DND-41 (cell line): ENCODE measurements at places on chromosomes 3 and 15.

GRCh38 chr3:45544717-45545296 is 49.7 kb upstream of the LIMD1 start:
- H3K4me3 ChIP-seq, result no peak overlapping the region
- H3K4me1 ChIP-seq, result no peaks in the 10 kb centered on the region
- no peak for DNase-seq
- H3K27ac ChIP-seq, result no peak overlapping the region
- peaks cover 35% of the 10 kb centered on the region for H3K36me3 ChIP-seq
- no peaks in the 10 kb centered on the region for H3K27me3 ChIP-seq

- H3K36me3 ChIP-seq, result no peaks in the 10 kb centered on the region
- H3K27me3 ChIP-seq, result peaks cover 24% of the 10 kb centered on the region
- peaks cover 15% of the 10 kb centered on the region for H3K4me1 ChIP-seq
- no peak overlapping the region for H3K4me3 ChIP-seq
- H3K27ac ChIP-seq, result no peak overlapping the region
- no peak for DNase-seq
Observed at GRCh38 chr15:40871749-40872617, 2.1 kb downstream of the RHOV start.

GRCh38 chr15:31216215-31216911 is 110.3 kb upstream of the KLF13 start:
- H3K36me3 ChIP-seq, result no peaks in the 10 kb centered on the region
- H3K27ac ChIP-seq, result peak overlapping the region; percentile 60
- no peaks in the 10 kb centered on the region for H3K27me3 ChIP-seq
- DNase-seq, result no peak
- no peak overlapping the region for H3K4me3 ChIP-seq

DNA sequence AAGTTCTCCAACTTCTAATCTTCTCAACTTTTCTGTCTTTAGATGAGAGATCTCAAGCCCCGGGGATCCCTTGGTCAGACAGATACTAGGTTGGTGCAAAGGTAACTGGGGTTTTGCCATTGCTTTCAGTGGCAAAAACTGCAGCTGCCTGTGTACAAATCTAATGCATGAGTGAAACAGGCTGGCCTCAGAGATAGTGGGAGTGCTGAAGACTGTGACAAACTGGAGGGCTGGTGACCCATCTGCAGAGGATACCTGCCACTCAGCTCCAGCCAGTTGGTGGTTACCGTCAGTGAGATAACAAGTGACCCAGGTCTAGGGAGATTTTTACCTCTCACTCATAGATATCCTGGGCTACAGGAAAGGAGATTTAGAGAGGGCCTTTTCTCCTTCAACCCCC is 85.7 kb downstream of the RYR3 start:
- H3K4me3 ChIP-seq, result no peak overlapping the region
- H3K36me3 ChIP-seq, result no peaks in the 10 kb centered on the region
- no peak overlapping the region for H3K27ac ChIP-seq
- DNase-seq, result no peak

DNA sequence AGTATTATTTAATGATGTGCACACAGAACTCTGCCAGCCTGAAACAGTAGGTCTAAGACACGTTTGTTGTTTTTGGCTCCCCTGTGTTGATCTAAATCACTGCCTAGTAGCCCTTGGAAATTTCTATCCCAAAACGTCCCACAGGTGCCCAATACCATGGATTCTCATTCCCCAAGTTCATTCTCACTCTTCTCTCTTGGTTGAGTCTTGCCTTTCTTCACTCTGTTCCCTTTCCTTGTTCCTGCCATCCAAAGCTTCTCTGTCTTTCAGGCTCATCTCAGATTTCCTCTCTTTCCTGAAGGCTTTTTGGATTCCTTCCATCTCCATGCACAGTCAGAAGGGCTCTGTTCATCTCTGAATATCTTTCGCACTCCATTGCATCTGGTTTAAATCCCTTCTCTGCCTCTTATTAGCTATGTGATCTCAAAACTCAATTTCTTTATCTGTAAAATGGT is 54.2 kb downstream of the PPARG start:
- no peak overlapping the region for H3K27ac ChIP-seq
- DNase-seq, result no peak
- H3K36me3 ChIP-seq, result no peaks in the 10 kb centered on the region
- H3K27me3 ChIP-seq, result no peaks in the 10 kb centered on the region
- H3K4me1 ChIP-seq, result peaks cover 28% of the 10 kb centered on the region
- H3K4me3 ChIP-seq, result no peak overlapping the region

DNA sequence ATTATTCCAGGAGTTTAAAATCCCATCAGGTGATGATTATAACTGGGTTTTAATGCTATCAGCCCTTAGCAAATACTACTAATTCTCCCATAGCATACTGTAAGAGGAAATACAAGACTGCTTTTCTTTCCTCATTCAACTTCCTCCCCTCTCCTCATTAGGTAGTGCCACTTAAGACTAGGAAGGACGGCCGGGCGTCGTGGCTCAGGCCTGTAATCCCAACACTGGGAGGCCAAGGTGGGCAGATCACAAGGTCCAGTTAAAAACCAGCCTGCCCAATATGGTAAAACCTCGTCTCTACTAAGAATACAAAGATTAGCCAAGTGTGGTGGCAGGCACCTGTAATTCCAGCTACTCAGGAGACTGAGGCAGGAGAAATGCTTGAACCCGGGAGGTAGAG is 14.7 kb downstream of the NDUFAF1 start:
- peaks cover 14% of the 10 kb centered on the region for H3K36me3 ChIP-seq
- DNase-seq, result no peak
- H3K27ac ChIP-seq, result no peak overlapping the region
- no peaks in the 10 kb centered on the region for H3K27me3 ChIP-seq
- H3K4me1 ChIP-seq, result no peaks in the 10 kb centered on the region

GRCh38 chr3:71062952-71063772 is 520.4 kb downstream of the FOXP1 start:
- H3K4me3 ChIP-seq, result peak overlapping the region; percentile 67; the same call in 1 of the 2 replicates
- no peaks in the 10 kb centered on the region for H3K27me3 ChIP-seq
- peaks cover 57% of the 10 kb centered on the region for H3K4me1 ChIP-seq
- no peaks in the 10 kb centered on the region for H3K36me3 ChIP-seq

DNA sequence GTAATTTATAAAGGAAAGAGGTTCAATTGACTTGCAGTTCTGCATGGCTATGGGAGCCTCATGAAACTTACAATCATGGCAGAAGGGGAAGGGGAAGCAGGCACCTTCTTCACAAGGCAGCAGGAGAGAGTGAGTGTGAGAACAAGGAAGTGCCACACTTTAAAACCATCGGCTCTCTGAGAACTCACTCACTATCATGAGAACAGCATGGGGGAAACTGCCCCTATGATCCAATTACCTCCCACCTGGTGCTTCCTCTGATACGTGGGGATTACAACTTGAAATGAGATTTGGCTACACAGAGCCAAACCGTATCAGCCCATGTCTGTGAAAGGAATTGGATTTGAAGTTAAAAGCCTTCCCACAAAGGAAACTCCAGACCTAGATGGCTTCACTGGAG is 39.1 kb downstream of the TKT start:
- H3K4me3 ChIP-seq, result no peak overlapping the region
- H3K4me1 ChIP-seq, result no peaks in the 10 kb centered on the region
- no peak for DNase-seq
- no peaks in the 10 kb centered on the region for H3K36me3 ChIP-seq

DNA sequence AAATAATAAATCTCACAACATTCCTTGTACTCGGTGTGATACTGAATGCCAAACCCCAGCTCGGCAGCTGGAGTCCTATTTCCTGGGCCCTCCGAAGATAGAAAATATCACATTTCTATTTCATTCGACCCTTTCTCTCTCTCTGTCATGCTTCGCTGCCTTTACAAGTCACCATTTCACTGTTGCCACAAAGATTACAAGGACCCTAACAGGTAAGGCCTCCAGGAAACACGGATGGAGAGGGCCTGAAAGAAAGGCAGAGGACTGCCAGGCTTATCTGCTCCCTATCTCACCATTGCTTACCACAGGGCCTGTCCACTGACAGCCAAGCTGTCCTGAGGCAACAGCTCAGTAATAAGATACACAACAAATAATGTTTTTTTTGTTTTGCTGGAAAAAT is 376.5 kb downstream of the MECOM start:
- H3K36me3 ChIP-seq, result no peaks in the 10 kb centered on the region
- H3K27me3 ChIP-seq, result no peaks in the 10 kb centered on the region
- no peak overlapping the region for H3K27ac ChIP-seq
- no peak overlapping the region for H3K4me3 ChIP-seq
- DNase-seq, result no peak

- DNase-seq, result no peak
- no peaks in the 10 kb centered on the region for H3K27me3 ChIP-seq
- no peaks in the 10 kb centered on the region for H3K36me3 ChIP-seq
- H3K4me3 ChIP-seq, result peak overlapping the region; percentile 15; the same call in 1 of the 2 replicates
Observed at GRCh38 chr3:49554633-49555265, 472 bp downstream of the BSN start.

- no peak overlapping the region for H3K4me3 ChIP-seq
- no peak for DNase-seq
- no peaks in the 10 kb centered on the region for H3K4me1 ChIP-seq
- H3K27ac ChIP-seq, result no peak overlapping the region
- H3K27me3 ChIP-seq, result no peaks in the 10 kb centered on the region
- no peaks in the 10 kb centered on the region for H3K36me3 ChIP-seq
Observed at GRCh38 chr3:176562331-176562730, 635.0 kb downstream of the TBL1XR1 start.

- peaks cover 26% of the 10 kb centered on the region for H3K36me3 ChIP-seq
- peaks cover 65% of the 10 kb centered on the region for H3K4me1 ChIP-seq
- peak within 1 kb of the TSS; percentile 95 for H3K27ac ChIP-seq
- H3K27me3 ChIP-seq, result no peaks in the 10 kb centered on the region
- peak within 1 kb of the TSS; percentile 87 for H3K4me3 ChIP-seq
- peak; percentile 51 for DNase-seq
Observed at GRCh38 chr3:15797642-15798303, at the start of gene ANKRD28. Gene ANKRD28, minus strand, starts transcription at chr3:15797979. Its CDS starts 1,458 bp downstream, at chr3:15796521.

GRCh38 chr3:69554576-69554975 is 168.7 kb upstream of the FRMD4B start:
- no peaks in the 10 kb centered on the region for H3K36me3 ChIP-seq
- H3K4me1 ChIP-seq, result no peaks in the 10 kb centered on the region
- H3K4me3 ChIP-seq, result no peak overlapping the region
- no peak for DNase-seq

- H3K4me3 ChIP-seq, result no peak overlapping the region
- H3K27me3 ChIP-seq, result peaks cover 4% of the 10 kb centered on the region
- no peak overlapping the region for H3K27ac ChIP-seq
- no peaks in the 10 kb centered on the region for H3K36me3 ChIP-seq
Observed at GRCh38 chr15:37131621-37132020, 31.3 kb upstream of the MEIS2 start.

- no peaks in the 10 kb centered on the region for H3K4me1 ChIP-seq
- peaks cover 5% of the 10 kb centered on the region for H3K27me3 ChIP-seq
Observed at GRCh38 chr15:77548589-77549557, 83.8 kb downstream of the LINGO1 start.

DNA sequence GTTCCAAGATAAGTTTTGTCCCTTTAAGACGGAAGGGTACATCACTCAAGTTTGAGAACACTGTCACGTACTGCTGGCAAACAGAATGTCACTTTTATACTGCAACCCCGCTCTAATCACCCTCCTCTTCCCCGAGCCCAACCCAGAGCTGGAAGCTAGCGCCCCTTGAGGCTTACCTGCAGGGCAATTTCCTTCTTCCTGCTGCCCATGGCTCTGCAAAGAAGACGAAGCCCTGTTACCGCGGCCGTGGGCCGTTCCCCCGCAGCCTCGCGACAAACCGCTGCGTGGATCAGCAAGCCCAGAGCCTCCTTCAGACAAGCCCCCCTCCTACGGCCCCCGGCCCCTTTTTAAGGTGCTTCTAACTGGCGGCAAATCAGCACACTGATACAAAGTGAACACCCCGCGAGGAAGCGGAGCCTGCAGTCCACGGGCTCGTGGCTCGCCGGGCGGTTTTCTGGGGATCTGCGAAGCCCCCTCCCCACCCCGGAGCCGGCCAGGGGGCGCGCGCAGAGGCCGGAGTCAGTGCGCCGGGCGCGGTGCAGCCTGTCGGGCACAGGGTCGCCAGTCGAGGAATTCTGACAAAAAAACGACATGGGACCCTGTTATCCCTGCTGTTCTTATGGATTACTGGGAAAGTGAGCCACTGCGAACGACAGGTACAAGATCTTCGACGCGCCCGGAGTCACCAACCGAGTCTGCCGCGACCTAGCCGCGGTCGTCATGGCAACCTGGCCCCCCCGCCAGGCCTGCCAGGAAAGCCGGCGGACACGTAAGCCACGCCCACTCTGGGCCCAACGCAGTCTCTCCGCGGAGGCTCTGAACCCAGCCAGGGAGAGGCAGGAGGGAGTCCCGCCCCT is at the start of gene NME9:
Gene NME9, minus strand, starts transcription at position 725 of the 857 bp plus-strand sequence. Its CDS starts 516 bp downstream, at position 209.
- peak within 1 kb of the TSS; percentile 63 for H3K4me3 ChIP-seq
- DNase-seq, result peak; percentile 92
- H3K27ac ChIP-seq, result no peak within 1 kb of the TSS; the same call in 1 of the 2 replicates
- peaks cover 19% of the 10 kb centered on the region for H3K4me1 ChIP-seq

- DNase-seq, result no peak
- H3K27ac ChIP-seq, result no peak overlapping the region
- no peaks in the 10 kb centered on the region for H3K36me3 ChIP-seq
- no peaks in the 10 kb centered on the region for H3K4me1 ChIP-seq
- H3K4me3 ChIP-seq, result no peak overlapping the region
Observed at GRCh38 chr15:34620142-34620541, 36.7 kb upstream of the GOLGA8B start.

GRCh38 chr15:72584006-72584405 is 70.5 kb upstream of the GOLGA6B start:
- H3K27me3 ChIP-seq, result no peaks in the 10 kb centered on the region
- H3K36me3 ChIP-seq, result peaks cover 61% of the 10 kb centered on the region
- H3K27ac ChIP-seq, result no peak overlapping the region
- no peak overlapping the region for H3K4me3 ChIP-seq

- H3K4me3 ChIP-seq, result no peak overlapping the region
- no peak for DNase-seq
- no peak overlapping the region for H3K27ac ChIP-seq
- H3K27me3 ChIP-seq, result peaks cover 8% of the 10 kb centered on the region
- H3K36me3 ChIP-seq, result no peaks in the 10 kb centered on the region
Observed at GRCh38 chr15:80550219-80550907, 144.7 kb upstream of the ABHD17C start.

- H3K4me1 ChIP-seq, result peaks cover 4% of the 10 kb centered on the region
- H3K27me3 ChIP-seq, result no peaks in the 10 kb centered on the region
- no peak for DNase-seq
- no peak overlapping the region for H3K27ac ChIP-seq
- peaks cover 17% of the 10 kb centered on the region for H3K36me3 ChIP-seq
Observed at GRCh38 chr15:41799488-41799805, 25.2 kb downstream of the MAPKBP1 start.

DNA sequence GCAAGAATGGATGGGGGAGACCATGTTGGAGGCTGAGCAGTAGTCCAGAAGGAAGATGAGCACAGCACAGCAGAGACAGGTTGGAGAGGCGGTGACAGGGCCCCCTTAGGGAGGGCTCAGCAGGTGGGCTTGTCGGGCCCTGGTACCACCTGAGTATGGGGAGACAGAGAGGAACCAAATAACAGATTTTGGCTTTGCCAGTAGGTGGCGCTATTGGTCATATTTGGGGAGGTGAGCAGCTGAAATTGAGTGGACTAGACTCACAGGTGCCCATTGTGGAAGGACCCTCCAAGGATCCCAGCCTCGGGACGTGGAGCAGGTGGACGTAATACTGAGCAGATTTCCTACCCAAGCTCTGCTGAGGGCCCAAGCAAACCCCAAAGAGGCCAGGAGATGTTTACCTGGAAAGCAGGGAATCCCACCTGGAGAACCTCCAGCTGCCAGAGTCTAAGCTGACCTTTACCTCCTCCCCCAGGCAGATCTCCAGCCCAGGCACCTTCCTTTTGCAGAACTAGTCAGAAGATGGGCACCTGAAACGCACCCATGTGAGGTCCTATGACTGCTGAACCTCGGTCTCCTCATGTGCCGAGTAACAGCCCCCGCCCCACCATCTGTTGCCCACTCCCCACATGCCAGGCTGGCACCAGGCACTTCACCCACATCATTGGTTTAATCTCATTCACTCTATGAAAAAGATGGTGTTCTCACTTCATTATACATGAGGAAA is 24.6 kb upstream of the CORO2B start:
- H3K27ac ChIP-seq, result no peak overlapping the region
- peak; percentile 58 for DNase-seq
- H3K4me1 ChIP-seq, result no peaks in the 10 kb centered on the region; the same call in 1 of the 2 replicates
- no peaks in the 10 kb centered on the region for H3K36me3 ChIP-seq
